ENCODE measurements at places on chromosomes 7 and 10.
A peak's percentile ranks its signal among the peaks of the same experiment; 100 is the strongest.

- no peak for DNase-seq
These were observed 582.7 kb downstream of the REEP3 start for GRCh38 chr10:64103750-64104470.

DNA sequence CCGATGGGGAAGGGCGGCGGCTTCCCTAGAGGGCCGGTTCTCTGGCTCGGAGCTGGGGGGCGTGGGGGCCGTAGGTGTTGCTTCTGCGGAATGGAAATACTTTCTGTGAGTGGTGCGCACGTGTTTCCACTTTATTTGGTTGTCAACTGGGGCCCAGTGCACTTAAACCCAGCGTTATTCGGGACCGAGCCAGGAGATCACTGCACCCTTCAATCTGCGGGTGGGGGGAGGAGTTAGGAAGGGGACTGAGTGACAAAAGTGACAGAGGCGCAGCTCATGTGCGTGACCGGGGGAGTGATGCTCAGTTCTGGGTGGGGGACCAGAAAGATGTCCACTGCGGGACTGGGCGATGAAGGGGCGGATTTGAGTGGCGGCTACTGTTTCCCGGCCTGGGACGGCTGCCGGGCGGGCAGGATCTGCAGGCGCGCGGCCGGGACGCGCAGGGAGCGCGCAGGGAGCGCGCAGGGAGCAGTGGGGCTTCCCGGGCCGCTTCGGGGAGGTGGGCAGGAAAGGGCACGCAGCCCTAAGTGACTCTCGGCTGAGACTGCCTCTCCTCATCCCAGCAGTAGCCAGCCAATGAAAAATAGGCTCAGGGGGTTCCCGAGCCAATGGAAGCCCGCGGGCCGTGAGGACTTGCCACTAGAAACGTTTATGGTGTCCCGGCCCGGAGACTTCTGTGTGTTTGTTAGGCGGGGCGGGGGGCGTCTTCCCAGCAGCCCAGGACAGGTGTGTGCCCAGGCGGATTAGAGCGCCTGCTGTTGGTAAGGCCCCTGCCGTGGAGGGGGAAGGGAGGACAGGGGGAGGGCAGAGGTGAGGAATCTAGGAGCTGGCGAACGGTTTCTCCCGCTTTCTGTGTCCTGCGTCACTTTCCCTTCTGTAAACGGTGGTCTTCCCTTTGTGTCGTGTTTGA is 54.3 kb upstream of the KDM7A start:
- DNase-seq, result no peak

GRCh38 chr10:75940742-75941141 is 509.3 kb downstream of the LRMDA start:
- DNase-seq, result no peak

- no peak for DNase-seq
These were observed 227.0 kb downstream of the BUB3 start for GRCh38 chr10:123381224-123381623.

GRCh38 chr10:9009505-9009904 is 955.0 kb downstream of the GATA3 start:
- DNase-seq, result no peak

DNA sequence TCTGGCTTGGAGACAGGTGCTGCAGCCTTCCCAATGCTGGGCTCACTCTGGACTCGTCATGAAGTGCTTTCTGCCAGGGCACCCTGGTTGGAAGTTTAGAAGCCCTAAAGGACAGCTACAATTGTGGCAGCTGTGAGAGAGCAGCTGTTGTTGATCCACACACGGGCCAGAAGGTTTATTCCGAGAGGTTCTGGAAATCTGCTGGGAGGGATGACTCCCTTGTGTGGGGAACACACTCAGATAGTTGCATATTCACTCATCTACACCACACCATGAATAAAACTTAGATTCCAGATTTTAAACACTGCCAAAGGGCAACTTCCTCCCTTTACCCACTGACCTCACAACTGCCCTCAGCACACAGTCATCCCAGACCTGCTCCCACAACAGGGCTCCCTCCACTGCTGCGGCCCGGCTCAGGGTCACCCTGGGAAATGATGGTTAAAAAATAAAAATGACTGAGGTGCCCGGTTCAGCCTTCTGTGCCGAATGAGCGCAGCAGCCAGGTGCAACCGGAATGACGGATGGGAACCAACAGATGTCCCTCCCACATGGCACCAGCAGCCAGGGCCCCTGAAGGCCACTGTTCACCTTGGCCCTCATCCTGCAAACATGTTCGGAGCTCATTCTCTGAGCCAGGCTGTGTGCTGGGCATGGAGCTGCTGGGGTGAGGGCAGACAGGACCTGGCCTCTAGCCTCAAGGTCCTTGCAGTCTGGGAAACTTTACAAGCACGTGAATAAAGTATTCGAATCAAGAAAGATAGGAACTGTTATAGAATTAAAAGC is 40.2 kb downstream of the ASB13 start:
- DNase-seq, result no peak

GRCh38 chr7:767580-767940 is 40.5 kb upstream of the PRKAR1B start:
- DNase-seq, result no peak

DNA sequence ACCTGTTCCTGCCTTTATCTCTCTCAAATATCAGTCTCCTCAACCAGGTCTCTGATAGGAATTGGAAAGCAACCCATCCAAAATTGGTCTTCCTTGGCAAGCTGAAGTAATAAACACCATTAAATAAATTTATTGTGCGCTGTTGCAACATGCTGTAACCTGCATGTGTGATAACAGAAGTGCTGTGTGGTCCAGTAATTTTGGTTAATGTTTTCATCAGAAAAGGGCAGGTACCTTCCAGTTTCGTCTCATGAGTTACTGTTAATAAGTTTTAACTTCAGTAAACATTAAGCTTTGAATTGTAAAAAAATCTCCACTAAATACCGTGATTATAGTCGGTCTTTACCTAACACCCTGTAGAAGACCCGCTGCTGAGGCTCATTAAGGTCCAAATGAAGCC is 624.7 kb downstream of the TNS3 start:
- DNase-seq, result no peak

DNA sequence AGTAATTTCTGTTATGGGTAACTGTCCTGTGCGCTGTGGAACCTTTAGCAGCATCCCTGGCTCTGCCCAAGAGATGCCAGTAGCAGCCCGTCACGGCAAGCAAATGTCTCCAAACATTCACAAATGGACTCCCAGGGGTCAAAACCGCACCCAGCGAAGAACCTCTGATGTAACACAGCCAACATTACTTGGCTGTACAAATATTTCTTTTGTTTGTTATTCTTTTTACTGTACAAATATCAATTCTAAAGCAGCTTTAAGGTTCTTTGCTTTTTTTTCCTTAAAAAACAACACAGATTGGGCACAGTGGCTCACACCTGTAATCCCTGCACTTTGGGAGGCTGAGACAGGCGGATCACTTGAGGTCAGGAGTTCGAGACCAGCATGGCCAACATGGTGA is 182.5 kb downstream of the KMT2E start:
- DNase-seq, result no peak

- no peak for DNase-seq
These were observed 14.0 kb upstream of the NUB1 start for GRCh38 chr7:151327659-151328058.

- DNase-seq, result peak; percentile 75
These were observed 9.3 kb upstream of the CHCHD1 start for GRCh38 chr10:73772281-73773151.
